ENCODE measurements at places on chromosomes 6 and 20.

DNA sequence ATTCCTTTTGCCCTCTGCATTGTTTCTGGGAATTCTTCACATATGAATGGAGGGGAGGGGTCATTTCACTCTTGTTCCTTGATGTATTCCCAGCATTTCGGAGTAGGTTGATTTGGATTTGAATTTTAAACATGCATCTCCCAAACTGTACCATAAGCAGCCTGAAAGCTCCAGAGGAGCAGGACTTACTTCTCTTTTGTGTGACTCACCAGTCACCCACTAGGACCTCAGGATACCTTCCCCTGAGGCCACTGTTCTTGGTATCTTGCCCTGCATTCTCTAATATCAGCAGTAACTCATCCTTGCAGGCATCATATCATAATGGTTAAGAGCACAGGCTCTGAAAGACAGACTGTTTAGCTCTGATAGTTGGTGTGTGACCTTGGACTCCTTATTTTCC lies 703 bp downstream of the MRPL2 start:
- DNase-seq = no peak

- peak; percentile 61 for DNase-seq
Observed at GRCh38 chr6:33199687-33200218, 712 bp downstream of the RXRB start.

DNA sequence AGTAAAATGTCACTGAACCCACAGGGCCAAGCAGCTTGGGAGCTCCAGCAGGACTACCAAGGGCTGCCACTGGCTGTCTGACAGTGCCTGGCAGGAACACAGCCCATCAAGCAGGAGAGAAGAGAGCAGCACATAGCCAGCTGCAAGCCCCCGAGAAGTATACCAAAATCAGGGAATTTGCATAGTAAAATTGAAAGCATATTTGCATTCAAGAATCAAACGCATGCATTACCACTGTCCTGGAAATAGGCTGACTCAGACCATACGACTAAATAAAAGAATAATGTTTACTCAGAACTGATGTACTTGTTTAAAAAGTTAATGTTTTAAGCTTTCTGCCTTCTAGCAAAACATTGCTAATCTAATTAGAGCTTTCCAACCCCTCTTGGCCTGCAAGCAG lies 298.1 kb downstream of the TFAP2B start:
- DNase-seq = no peak

DNA sequence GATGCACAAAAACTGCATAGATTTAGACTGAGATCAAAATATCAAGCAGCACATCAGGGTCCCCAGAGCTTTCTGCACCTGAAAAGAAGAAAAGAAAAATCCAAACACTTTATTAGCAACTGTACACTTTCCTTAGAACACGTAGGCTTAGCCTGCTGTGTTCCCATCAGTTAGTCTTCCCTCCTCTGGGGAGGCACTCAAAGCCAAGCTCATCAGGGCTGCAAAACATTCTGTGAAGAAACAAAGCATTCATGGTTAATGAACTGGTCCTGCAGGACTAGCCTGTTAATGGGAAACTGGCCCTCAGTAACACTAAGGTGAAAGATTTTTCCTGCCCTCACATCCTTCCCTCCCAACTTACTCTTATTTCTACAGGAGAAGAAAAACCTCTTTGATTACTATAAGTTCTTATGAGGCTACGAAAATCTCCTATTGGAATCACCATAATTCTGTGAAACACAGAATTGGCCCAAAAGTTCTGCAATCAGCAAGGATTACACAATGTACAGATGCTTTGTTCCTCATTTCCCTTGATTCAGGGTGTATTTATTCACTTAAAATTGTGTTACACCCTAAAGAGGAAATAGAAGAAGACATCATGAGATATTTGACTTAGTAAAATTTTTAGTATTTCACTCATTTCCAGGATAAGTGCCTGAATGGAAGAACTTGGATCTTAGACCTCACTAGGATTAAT lies 901.0 kb upstream of the MAP3K7 start:
- DNase-seq = no peak

- DNase-seq = no peak
Observed at GRCh38 chr20:50568549-50568942, 58.4 kb downstream of the PTPN1 start.

DNA sequence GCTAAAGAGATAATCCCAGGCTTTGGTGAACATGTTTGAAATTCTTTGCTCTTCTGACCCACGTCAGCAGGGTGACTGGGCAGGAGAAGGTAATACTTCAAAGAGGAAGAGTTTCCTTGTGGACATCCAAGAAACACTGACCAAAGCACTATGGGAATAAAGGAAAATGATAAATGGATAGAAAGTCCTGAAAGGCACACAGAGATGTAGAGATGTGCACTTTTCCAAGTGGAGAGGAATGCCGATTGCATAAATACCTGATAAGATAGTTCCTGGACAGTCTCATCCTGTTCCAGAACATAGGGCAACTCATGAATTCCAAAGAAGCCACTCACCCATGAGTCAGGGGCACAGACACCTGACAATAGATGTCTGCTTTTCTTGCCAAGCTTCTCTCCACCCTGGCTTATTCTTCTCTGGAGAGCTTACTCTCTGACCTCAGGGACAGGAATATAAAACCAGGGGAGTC lies 191.3 kb upstream of the FOXA2 start:
- DNase-seq = no peak

- DNase-seq = no peak
Observed at GRCh38 chr20:61932711-61933480, 132.8 kb downstream of the TAF4 start.

DNA sequence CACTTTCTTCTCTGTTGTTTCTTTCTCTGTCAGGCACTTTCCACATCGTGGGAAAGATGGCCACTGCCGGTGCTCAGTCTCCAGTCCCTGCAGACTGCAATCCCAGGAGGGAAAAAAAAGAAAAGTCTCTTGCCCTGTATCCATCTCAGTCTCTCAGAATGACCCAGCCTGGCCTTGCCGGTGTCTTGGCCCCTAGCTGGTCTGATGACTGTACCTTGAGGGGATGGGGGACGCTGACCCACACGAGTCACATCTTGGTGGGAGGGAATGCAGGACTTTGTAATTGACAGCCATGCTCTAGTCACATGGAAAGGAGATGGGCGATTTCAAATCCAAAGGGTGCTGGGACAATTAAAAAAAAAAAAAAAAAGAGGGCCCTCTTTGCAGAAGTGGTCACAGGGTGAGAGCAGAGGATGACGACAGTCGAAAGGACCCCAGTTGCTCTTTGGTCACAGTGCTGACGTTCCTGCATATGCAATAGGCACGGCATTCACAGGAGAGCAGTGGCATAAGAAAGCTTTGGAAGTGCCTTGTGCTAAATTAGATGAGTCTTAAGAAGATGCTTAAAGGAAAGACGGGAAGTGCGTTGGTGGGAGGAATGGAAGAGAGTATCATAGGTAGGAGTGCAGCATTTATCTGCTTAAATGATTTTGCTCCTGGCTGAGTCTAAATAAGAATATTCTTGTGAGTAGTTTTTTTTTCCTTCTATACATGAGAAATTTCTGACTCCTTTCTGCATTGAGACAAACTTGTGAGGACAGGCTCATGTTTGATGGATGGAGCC lies 63.9 kb upstream of the AKAP12 start:
- DNase-seq = no peak

- no peak for DNase-seq
Observed at GRCh38 chr6:7006515-7007191, 101.1 kb upstream of the RREB1 start.

- DNase-seq = no peak
Observed at GRCh38 chr6:105056646-105057045, 99.7 kb downstream of the LIN28B start.

DNA sequence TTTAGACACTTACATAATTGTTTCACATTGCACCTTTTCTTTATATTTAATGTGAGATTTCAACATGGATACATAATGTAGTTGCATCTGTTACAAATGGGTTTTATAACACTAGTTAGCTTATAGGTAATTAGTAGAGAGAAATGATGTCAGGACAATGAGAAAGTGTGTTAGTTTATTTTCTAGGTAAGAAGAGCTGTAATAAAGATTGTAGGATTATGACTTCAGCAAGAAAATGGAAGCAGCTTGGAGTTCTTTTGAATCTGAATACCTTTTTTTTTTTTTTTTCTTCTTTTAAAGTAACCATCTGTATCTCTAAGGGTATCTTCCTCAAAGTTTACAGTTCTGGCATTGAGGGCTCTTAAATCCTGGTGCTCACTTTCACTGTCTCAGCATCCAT lies 35.3 kb downstream of the CD2AP start:
- DNase-seq = no peak

DNA sequence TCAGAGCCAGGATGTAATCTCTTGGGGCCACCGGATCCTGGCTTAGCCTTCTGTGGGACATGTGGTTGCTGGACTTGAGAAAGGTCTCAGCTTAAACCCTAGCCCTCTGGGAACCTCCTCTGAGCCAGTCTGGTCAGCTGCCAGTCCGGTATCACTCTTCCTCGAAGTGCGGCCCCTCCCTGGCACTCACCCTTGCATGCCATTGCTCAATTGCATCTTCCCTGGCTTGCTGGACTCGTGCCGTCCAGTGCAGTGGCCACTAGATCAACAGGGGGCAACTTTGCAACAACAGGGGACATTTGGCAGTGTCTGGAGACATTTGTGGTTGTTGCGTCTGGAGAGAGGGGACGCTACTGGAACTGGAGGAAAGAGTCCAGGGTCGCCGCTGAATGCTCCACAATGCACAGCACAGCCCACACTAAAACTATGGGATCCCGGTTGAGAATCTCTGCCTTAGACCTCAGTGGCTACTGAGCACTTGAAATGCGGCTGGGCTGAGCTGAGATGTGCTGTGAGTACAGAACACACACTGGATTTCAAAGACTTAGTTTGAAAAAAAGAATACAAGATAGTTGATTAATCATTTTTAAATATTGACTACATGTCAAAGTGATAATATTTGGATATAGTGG lies 152.1 kb downstream of the TFAP2C start:
- no peak for DNase-seq

DNA sequence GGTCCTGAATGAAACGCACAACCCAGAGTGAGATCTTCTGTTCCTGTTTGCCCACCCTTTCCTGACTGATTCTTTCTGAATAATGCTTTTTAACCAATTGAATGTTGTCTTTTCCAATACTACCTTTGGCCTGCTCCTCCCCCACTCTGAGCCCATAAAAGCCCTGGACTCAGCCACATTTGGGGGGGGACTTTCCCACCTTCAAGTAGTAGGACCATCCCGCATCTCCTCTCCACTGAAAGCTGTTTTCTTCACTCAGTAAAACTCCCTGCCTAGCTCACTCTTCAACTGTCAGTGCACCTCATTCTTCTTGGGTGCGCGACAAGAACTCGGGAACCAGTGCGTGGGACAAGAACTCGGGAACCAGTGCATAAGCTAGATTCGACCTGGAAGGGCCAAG lies 77.9 kb downstream of the EPB41L2 start:
- no peak for DNase-seq

DNA sequence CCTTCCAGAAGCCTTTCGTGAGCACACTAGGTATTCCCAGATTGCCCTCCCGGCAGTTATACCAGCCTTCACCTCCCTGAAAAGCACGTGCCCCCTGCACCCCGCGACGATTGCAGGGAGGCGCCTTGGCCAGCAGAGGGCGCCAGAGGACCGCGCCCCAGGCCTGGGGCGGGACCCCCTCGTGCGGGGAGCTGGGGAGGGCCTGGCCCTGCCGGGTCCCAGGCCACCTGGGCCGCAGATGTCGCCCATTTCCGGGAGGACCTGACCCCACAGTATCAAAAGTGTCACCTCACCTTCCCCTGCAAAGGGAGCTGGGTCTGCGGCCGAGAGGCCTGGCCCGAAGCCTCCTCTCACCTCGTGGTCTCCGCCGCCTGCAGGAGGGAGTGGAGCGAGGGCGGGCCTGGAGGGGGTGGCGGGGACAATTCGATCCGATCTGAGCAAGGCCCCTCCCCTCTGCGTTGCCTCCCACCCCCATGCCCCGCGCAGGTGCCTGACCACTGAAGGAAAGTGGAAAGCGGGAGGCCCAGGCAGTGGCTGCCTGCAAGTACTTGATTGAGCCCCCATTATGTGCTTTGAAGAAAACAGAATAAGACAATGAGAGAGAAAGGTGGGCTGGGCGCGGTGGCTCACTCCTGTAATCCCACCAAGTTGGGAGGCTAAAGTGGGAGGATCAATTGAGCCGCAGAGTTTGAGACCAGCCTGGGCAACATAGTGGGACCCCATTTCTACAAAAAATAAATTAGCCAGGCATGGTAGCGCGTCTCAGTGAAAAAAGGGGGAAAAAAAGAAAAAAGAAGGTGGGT lies 3.5 kb upstream of the SNAI1 start:
- DNase-seq = peak; percentile 53

DNA sequence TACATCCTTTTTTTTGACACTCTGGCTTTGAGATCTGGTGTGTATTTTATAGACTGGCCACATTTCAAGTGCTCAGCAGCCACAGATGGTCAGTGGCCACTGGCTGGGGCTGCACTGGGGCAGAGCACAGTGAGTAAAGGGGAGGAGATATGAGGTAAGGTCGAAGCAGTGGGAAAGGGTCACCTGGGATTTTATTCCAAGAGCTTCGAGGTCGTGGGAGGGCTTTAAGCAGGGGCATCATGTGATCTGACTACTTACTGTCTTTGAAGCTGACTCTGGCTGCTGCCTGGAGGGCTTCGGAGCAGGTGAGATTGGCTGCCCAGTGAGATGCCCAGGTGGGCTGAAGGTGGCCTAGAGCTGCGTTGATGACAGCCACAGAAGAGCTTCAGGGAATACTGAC lies 6.7 kb downstream of the C20orf203 start:
- no peak for DNase-seq

DNA sequence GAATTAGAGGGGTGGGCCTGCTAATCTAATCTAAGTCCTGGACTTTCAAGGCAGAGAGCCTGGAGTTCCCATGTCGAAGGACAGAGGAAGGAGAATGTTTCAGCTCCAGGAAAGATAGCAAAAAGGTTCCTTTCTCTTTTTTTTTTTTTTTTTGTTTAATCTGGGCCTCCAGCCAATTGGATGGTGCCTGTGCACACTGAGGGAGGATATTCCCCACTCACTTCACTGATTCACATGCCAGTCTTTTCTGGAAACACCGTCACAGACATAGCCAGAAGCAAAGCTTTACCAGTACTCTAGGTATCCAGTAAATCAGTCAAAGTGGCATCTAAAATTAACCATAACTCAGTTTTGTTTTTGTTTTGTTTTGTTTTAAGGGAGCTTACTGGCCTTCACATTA lies 721.1 kb downstream of the TENT5A start:
- no peak for DNase-seq

DNA sequence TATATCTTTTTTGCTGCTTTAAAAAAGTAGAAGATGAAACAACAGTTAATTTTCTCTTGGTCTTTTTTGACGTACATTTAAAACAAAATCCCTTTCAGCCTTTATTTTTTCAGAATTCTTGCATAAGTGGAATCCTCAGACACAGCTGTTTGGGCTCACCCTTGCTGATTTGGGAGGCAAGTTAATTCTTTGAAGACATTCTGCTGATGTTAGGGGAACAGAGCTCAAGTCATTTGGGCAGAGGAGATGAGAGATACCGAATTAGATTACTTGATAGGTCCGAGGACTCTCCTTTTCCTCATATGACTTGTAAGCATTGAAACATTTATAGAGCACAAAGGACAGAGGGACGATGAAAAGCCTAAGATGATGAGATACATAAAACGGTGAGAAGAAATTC lies 567.9 kb upstream of the CITED2 start:
- no peak for DNase-seq
